ENCODE measurements at places on chromosomes 3 and 15. TPM values are rescaled to one million over a fixed set of nuclear protein-coding genes. Genes with fewer than 3 reads are reported as not detected.

Gene GP9
- not detected for total RNA-seq

Gene TMEM40
- not detected for total RNA-seq

Gene MKRN3
- total RNA-seq: 11.1 TPM

Gene PLSCR4
- total RNA-seq: 13.7 TPM

Gene SLC22A14
- not detected for total RNA-seq

Gene GRAMD1C
- total RNA-seq: 1.1 TPM

Gene CTNNB1
- total RNA-seq: 346 TPM

Gene MITF
- total RNA-seq: 22.9 TPM

Gene ADPRH
- 0.21 TPM for total RNA-seq

Gene DPPA2
- total RNA-seq: not detected

Gene KBTBD13
- total RNA-seq: not detected

Gene SKOR1
- total RNA-seq: not detected

Gene FAM81A
- 0.78 TPM for total RNA-seq

Measured in A172 (cell line).